Endothelial cell (in vitro differentiated cells): ENCODE measurements at places on chromosomes 5 and 9. TPM values are rescaled to one million over a fixed set of nuclear protein-coding genes. Genes with fewer than 3 reads are reported as not detected.

Gene LVRN
- total RNA-seq: 1.3 TPM

Gene CCL27
- total RNA-seq: not detected

Gene LPAR1
- 5.6 TPM for total RNA-seq

Gene SH3TC2
- 0.13 TPM for total RNA-seq

Gene DBH
- 0.08 TPM for total RNA-seq

Gene ST8SIA4
- 30.3 TPM for total RNA-seq

Gene FAM221B
- total RNA-seq: not detected

Gene WDR38
- not detected for total RNA-seq

Gene CD274
- 0.56 TPM for total RNA-seq

Gene PCDHGA10
- total RNA-seq: 43.0 TPM

Gene RAD50
- total RNA-seq: 20.0 TPM

Gene C9orf153
- 0.36 TPM for total RNA-seq

Gene CBY3
- total RNA-seq: not detected

Gene SHOC1
- not detected for total RNA-seq

Gene CARTPT
- 148 TPM for total RNA-seq

Gene PCDHA9
- total RNA-seq: 1.7 TPM

Gene GNA14
- 10.6 TPM for total RNA-seq

Gene APBA1
- total RNA-seq: 8.4 TPM

Gene LCN12
- total RNA-seq: 1.5 TPM

Gene OLFML2A
- 18.2 TPM for total RNA-seq

Gene CDK7
- total RNA-seq: 21.4 TPM

Gene C5orf52
- not detected for total RNA-seq

Gene TRPM6
- 1.9 TPM for total RNA-seq

Gene ALDH1A1
- 7.0 TPM for total RNA-seq

Gene NME5
- total RNA-seq: 0.82 TPM

Gene RHOBTB3
- 22.8 TPM for total RNA-seq

Gene SLC6A18
- not detected for total RNA-seq

Gene SOX30
- 0.15 TPM for total RNA-seq

Gene NR5A1
- 1.2 TPM for total RNA-seq

Gene SUSD3
- 1.2 TPM for total RNA-seq
